ENCODE measurements at places on chromosomes 3 and 15.

- no peak for DNase-seq
Measured at GRCh38 chr15:76575274-76575673, 238.7 kb downstream of the ISL2 start.

GRCh38 chr3:40875581-40875980 is 323.7 kb upstream of the CTNNB1 start:
- DNase-seq = no peak

- DNase-seq = no peak
Measured at GRCh38 chr3:72134989-72135451, 350.1 kb upstream of the PROK2 start.

DNA sequence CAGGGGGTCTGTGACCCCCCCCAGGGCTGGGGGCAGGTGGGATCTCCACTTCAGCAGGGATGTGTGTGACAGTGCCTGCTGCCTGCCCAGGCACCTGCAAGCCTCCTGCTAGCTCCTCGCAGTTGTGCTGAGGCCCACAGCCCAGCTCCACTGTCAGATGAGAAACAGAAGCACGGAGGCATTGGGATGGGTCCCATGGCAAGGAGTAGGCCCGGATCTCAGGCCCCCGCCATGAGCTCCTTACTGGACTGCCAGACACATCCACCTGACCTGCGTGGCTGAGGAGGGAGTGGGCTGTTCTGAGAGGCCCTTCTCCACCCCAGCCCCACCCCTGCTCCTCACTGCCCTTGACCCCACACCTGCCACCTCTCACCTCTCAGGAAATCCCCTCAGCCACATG is 18.2 kb upstream of the SKOR1 start:
- DNase-seq = no peak

DNA sequence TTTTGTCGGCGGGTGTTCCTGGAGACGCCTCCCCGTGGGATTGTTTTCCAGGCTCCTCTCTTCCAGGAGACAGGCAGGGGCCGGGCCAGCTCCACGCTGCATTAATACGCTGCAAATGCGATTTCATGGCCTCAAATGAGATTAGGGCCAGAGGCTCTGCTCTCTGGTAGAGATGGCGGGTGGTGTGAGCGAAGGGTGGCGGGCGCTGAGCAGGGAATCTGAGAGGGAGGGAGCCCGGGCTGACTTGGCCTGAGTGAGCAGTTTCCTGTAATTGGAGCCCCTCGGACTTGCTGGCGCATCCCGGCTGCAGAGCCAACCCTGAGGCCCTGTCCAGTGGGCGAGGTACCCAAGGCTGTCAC is 7.4 kb upstream of the CCDC33 start:
- no peak for DNase-seq
